ENCODE measurements at places on chromosomes 5 and 9. TPM values are rescaled to one million over a fixed set of nuclear protein-coding genes. Genes with fewer than 3 reads are reported as not detected.

The UBE2QL1 gene
- total RNA-seq, result not detected

The TIMD4 gene
- not detected for total RNA-seq

The CENPP gene
- total RNA-seq, result 7.4 TPM

DNA sequence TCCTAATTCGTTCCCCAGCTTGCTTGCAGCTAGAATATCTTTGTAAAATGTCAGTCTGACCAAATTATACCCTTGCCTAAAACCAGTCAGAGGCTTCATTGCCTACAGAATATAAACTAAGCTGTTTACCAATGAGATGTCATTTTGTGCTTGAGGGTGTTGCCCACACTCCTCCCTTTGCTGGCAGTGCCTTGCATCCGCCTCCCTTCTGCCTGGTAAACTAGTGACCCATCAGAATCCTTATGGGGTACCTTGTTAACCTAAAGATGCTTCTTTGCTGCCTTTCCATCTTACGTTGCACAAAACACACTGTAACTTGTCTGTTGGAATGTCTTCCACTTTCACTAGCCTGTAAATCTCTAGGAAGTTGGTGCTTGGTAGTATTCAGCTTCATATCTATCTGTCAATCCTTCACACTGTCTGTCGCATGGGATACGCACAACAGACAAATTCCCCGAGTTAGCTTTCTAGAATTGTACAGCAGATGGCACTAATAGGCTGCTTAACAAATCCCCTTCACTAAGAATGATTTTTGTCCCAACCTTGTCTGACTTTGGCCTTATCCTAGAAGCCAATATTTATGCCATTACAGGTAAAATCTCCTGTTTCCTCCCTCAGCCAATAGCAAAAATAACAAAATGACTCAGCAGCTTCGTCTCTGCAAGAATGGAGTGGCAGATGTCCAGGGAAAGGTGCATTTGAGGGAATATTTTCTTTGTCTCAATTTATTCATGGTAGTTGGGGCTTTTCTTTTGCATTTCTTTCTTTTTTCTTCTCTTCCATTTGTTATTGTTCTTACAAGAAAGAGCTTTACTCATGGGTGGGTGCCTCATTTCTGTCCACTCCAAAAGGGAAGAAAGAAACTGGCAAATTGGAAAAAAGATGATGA, 3.0 kb downstream of the NUDT2 start:
- peak; percentile 48 for DNase-seq

GRCh38 chr5:33966805-33967204, 17.7 kb downstream of the SLC45A2 start:
- DNase-seq, result no peak

GRCh38 chr5:58450811-58451629, 8.9 kb downstream of the PLK2 start:
- no peak for DNase-seq

DNA sequence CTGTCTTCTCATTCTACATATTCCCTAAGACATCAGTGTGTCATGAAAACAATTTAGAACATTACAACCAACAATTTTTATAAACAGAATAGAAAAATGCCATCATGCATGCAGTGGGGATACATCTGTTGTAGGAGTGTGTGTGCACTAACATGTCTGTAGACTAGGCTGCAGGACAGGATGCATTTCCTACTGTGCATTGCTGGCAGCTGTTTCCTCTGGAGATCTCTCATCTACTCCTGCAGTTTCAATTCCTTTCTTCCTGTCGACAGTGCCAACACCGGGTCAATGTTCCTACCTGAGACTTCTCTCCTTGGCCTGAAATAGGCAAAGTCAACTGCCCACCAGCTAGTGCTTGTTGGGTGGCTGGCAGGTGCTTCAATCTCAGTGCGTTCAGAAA, 69.8 kb downstream of the ANKH start:
- no peak for DNase-seq

GRCh38 chr9:70874451-70874850, 247.0 kb downstream of the TRPM3 start:
- DNase-seq, result no peak

DNA sequence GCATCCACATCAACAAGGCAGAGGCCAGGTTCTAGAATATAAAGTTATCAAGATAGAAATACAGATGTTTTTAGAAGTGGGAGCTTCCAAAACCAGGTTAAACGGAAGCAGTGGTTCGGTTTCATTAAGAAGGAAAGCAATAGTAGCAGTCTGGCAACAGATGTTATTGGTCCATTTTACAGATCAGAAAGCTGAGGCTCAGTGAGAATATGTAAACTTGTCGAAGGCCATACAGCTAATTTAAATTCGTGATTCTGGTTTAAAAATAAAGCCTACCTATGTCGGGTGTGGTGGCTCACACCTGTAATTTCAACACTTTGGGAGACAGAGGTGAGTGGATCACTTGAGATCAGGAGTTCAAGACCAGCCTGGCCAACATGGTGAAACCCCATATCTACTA, 160.6 kb downstream of the ARRDC3 start:
- no peak for DNase-seq

GRCh38 chr5:173778152-173778782, 109.9 kb upstream of the CPEB4 start:
- DNase-seq, result no peak
